Aortic smooth muscle cell (primary cell): ENCODE measurements at places on chromosomes 1 and 21. TPM values are rescaled to one million over a fixed set of nuclear protein-coding genes. Genes with fewer than 3 reads are reported as not detected.

Gene DMBX1
- total RNA-seq, result not detected in 2 replicates

Gene HHAT
- total RNA-seq, result 4.5 and 5.8 TPM in 2 replicates

Gene RAB25
- not detected in 2 replicates for total RNA-seq

Gene NEGR1
- 17.7 and 43.2 TPM in 2 replicates for total RNA-seq

Gene PDPN
- 0.06 TPM in 1 of 2 replicates, not detected in the other for total RNA-seq

Gene CDA
- total RNA-seq, result 0.12 TPM in 1 of 2 replicates, not detected in the other

Gene S100B
- total RNA-seq, result 0.12 and 0.26 TPM in 2 replicates

Gene SMIM11
- 17.2 and 20.2 TPM in 2 replicates for total RNA-seq

Gene STUM
- not detected in 2 replicates for total RNA-seq

Gene MTMR11
- total RNA-seq, result 6.3 and 10.1 TPM in 2 replicates

Gene RIPPLY3
- total RNA-seq, result not detected in 2 replicates

Gene C4BPA
- total RNA-seq, result not detected in 2 replicates

Gene LCE3D
- not detected in 2 replicates for total RNA-seq

Gene OR2T29
- total RNA-seq, result 0.06 TPM in 1 of 2 replicates, not detected in the other

Gene FYB2
- not detected in 2 replicates for total RNA-seq

Gene PLPPR4
- total RNA-seq, result 0.50 and 1.6 TPM in 2 replicates

Gene FCGR3A
- total RNA-seq, result not detected in 2 replicates

Gene HEATR1
- 19.5 and 19.8 TPM in 2 replicates for total RNA-seq
